ENCODE measurements at places on chromosomes 2 and 18. TPM values are rescaled to one million over a fixed set of nuclear protein-coding genes. Genes with fewer than 3 reads are reported as not detected.
A peak's percentile ranks its signal among the peaks of the same experiment; 100 is the strongest.

Gene UGT1A5
- total RNA-seq: not detected

GRCh38 chr18:42632801-42633200 is 482.7 kb downstream of the RIT2 start:
- DNase-seq: no peak

GRCh38 chr2:11925295-11926066 is 179.0 kb downstream of the LPIN1 start:
- DNase-seq: no peak

DNA sequence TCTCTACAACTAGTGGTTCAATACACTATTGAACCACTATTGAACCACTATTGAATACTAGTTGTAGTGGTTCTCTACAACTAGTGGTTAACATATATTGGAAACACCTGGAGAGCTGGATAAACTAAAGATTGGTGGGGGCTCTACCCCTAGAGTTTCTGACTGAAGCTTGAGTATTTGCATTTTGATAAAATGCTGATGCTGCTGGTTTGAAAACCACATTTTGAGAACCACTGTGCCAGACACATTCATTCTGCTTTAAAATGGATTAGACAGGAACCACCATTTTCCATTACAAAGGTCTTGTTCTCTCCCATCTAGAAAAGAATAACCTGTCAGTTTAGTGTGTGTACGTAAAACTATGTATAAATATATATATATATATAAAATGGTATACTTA is 133.3 kb downstream of the TMEM247 start:
- DNase-seq: no peak

- DNase-seq: no peak
Observed at GRCh38 chr2:9983401-9984216, 32.1 kb downstream of the GRHL1 start.

Gene HSPD1
- total RNA-seq: 145 TPM

DNA sequence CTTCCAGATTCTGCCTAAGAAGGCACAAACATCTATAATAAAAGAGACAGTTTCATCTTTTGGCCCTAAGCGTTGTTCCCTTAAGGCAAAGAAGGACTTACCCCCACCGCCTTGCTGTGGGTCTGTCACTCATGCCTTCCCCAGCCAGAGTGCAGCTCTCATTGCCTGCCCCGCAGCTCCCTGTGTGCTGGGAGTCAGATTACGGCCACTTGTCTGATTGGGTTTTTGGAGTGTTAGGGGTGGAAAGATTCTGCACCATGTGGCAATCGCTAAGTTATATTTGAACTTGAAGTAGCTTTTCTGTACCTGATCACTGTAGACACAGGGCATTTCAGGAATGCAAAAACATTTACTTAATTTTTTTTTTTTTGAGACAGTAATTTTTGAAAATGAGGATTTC is at the start of gene AQP4:
Gene AQP4 (minus strand): TSS at position 151 of the 400 bp plus-strand sequence. CDS start 18 bp downstream, at position 133.
- peak; percentile 72 for DNase-seq

GRCh38 chr2:111633643-111634042 is 250.3 kb downstream of the ANAPC1 start:
- DNase-seq: no peak

DNA sequence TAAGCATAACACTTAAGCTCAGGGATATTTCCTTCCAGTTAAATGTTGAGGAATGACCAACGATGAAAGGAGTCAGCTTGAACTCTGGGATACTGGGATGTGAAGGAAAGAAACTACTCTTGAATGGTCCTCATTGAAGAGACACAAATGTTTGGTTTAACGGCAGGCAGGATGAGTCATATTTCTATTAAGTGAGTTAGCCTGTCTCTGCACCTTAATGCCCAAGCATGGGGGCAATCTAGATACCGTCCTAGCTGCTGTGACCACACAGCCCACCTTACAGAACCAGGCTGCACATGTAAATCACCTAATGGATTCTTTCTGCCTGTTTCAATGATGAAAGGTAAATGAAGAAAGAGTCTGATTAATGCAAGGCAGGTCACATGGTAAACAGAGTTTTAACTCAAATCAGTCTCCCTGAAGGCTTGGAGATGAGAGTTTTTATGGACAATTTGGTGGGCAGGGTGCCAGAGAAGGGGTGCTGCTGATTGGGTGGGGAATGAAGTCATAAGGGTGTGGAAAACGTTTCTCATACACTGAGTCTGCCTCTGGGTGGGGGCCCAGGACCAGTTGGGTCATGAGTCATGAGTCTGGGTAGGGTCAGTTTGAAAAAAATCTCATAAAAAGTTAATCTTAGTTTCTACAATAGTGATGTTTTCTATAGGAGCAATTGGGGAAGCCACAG is 144.6 kb upstream of the MMADHC start:
- DNase-seq: no peak

DNA sequence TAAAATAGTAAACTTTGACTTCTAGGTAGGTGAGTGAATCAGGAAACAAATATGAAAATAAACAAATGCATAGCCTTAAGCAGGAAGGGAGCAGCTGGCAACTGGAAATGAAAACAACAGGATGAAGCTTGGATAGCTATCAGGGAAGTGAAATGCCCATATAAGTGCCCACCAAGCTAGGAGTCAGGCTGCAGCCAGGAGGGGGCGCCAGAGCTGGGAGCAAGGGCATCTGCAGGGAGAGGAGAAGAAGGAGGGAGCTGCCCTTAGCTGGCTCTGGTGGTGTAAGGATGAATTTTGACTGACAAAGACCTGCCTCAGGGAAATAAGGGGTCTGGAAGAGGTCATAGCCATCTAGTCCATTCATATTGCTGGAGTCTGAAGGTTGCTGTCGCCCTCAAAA is 298.3 kb downstream of the TDRD15 start:
- no peak for DNase-seq

Gene GPR75
- 0.51 TPM for total RNA-seq

Gene MYO3B
- not detected for total RNA-seq

Gene SIX3
- not detected for total RNA-seq

Gene AQP12B
- not detected for total RNA-seq

DNA sequence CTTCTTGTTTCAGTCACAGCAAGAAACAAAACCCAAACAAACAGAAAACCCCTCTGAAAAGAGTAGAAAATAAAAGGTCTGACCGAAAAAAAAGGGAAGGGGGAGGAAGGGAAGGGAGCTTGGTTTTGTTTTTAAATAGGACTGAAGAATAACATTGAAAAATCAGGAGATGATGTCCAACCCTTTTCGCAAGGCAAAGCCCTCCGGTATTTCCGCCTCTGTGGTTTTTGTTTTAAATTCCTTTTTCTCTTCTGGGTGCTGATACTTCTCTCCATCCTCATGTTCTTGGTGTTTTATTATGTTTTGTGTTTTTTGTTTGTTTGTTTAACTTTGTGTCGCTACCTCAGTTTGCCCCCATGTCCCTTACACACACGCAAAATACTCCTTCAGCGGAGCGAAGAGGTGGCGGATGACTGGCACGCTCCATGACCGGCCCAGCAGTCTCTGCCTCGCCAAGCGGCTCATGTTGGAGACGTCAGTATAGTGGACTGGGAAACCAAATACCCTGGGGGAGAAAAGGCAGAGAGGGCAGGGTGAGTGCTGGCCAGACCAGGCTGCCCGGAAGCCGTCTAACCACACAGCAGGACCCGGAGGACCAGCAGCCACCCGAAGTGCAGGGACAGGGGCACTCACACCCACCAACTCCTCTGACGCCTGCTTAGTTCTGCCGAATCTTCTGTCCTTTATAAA is 65.7 kb upstream of the POMC start:
- DNase-seq: peak; percentile 37

Gene CPO
- 0.73 TPM for total RNA-seq

Gene CD8B
- 0.30 TPM for total RNA-seq

DNA sequence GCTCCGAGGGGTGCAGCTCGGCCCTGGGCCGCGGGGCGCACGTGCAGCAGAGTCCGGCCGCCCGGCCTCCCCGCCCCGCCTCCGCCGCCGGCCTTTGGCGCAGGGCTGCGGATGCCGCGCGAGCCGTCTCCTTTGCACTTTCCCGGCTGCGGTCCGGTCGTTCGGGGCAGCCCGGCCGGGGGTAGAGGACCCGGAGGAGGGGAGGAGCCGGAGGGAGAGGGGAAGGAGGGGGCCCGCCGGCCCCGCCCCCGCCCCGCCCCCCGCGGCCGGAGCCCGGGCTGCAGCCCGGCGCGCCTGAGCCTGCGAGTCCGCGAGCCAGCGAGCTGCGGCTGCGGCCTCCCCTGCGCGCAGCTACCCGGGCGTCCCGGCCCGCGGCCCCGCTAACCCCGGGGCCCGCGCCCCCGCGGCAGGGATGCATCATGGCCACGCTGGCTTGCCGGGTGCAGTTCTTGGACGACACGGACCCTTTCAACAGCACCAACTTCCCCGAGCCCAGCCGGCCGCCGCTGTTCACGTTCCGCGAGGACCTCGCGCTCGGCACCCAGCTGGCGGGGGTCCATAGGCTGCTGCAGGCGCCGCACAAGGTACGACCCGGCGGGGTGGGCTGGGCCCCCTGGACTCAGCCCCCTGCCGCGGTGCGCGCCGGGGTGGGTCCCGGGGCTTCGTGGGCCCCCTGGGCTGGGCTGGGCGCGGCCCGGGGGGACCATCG is at the start of gene FHOD3:
Gene FHOD3 (plus strand): TSS at position 297 of the 709 bp plus-strand sequence. CDS start 123 bp downstream, at position 420.
- DNase-seq: peak; percentile 72

DNA sequence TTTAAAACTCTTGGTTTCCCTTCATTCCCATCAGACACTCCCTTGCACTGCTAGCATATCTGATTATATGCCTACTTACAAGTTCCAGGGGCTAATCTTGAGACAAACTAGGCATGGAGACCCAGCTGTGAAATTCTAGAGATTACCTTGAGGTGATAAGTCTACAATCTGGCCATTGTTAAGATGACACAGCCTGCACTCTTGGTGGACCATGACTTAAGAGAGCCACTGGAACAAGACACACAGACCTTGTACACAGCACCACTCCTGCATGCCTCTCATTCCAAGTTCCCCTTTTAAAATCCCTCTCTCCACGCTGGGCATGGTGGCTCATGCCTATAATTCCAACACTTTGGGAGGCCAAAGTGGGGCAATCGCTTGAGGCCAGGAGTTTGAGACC is 387.2 kb upstream of the DCC start:
- no peak for DNase-seq

DNA sequence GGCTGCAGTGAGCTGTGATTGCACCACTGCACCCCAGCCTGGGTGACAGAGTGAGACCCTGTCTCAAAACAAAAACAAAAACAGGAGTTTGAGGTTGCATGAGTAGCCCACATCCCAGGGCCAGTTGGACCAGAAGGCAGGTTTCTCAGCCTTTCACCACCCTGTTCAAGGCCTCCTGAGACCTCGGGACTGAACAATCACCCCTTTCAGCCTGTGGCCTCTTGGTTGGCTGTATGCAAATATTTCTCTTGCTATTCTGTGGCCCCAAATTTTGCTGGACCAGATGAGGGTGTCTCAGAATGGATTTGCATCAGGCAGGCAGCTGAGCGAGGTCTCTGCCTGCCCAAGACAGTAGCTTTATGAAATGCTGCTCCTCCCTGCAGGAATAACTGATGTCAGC is 56.9 kb downstream of the DPYSL5 start:
- no peak for DNase-seq

DNA sequence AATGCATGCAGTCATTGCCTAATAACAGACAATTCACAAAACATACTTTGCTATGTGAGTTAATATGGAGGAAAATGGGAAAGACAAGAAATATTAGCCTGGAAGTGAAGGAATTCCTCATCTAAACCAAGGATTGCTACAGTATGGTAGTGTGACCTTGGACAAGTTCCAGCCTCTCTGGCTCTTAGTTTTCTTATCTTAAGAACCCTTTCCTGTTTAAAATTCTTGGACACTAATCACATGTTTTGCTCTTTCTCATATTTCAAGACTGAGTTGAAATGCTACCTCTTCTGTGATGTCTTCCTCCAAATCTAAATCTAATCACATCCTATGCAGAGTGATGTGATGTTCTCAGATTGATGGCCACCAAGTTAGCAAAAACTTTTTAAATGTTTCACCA is 20.8 kb upstream of the ADAM23 start:
- no peak for DNase-seq

DNA sequence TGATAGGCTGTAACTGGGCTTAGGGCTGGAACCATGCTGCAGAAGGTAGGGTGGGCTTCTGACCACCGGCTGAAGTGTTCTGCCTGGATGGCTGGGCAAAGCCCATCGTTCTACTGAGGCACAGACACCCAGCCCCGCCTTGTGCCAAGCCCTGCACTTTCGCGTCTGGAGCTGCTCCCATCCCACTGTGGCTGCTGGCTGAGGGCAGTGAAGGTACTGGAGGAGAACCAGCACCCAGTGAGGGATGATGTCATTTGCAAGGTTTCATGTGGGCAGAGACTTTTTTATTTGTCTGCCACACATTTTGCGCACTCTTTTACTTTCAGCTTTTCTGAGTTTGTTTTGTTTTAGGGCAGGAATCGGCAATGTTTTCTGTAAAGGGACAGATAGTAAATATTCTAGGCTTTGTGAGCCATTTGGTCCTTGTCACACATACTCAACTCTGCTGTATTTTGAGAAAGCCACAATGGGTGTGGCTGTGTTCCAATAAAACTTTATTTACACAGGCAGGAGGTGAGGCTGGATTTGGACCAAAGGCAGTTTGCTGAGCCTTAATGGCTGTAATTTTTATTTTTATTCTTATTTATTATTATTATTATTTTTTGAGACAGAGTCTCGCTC is 85.6 kb downstream of the ASB1 start:
- DNase-seq: no peak

DNA sequence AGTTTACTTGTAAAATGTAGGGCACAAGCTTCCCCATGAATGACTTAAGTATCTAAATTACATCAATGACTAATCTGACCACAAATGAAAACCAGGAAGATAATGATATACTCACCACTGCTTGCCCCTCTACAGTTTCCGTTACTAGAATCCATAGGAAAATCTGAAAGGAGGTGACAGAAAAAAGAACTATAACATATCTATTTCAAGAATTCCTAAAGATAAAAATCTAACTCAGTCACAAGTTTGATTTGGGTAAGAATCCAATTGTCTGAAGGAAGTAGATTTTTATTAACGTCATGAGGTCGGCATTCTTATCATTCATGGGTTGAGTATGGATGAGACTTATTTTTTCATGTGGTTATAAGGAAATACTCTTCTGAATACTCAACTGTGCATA is 7.8 kb downstream of the FRZB start:
- no peak for DNase-seq

GRCh38 chr2:160407393-160408172 is 86.0 kb downstream of the RBMS1 start:
- DNase-seq: peak; percentile 87

DNA sequence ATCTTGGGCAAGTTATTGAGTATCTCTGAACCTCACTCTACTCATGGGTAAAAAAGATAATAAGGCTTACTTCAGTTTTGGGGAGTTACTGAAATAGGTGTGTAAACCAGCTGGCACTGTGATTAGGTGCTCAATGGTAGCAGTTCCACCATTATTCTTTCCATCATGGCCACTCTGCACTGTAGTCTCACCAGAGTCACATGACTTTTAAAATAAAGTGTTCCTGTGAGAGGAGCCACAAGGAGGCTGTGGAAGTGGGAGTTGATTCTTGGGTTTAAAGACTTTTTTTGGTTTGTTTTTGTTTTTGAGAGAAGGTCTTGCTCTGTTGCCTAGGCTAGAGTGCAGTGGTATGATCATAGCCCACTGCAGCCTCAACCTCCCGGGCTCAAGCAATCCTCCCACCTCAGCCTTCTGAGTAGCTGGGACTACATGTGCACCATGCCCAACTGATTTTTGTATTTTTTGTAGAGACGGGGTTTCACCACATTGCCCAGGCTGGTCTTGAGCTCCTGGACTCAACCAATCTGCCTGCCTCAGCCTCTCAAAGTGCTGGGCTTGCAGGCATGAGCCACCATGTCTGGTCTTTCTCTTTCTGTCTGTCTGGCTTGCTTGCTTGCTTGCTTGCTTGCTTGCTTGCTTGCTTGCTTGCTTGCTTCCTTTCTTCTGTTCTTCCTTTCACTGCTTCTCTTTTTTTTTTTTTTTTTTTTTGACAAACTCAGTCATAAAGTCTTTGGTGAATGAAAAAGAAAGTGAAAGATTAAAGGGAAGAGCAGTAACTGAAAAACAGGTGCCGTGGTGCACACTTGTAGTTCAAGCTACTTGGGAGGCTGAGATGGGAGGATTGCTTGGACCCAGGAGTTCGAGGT is 21.2 kb upstream of the ACVR1 start:
- DNase-seq: no peak
